Pancreas (tissue), 10 donors: ENCODE measurements at places on chromosomes 4 and X. TPM values are rescaled to one million over a fixed set of nuclear protein-coding genes. Genes with fewer than 3 reads are reported as not detected.

The PGM2 gene
- total RNA-seq: 9.5 TPM

The EXOC1 gene
- 21.7 TPM for total RNA-seq

The GRIA3 gene
- total RNA-seq: 0.28 TPM

The BCORL1 gene
- 6.1 TPM for total RNA-seq

The ASB5 gene
- not detected for total RNA-seq

The HSFX4 gene
- not detected for total RNA-seq

The POF1B gene
- total RNA-seq: 13.0 TPM

The CYP2U1 gene
- total RNA-seq: 1.1 TPM

The RBM47 gene
- 47.8 TPM for total RNA-seq

The RNF175 gene
- total RNA-seq: not detected

The ADH1C gene
- 17.2 TPM for total RNA-seq

DNA sequence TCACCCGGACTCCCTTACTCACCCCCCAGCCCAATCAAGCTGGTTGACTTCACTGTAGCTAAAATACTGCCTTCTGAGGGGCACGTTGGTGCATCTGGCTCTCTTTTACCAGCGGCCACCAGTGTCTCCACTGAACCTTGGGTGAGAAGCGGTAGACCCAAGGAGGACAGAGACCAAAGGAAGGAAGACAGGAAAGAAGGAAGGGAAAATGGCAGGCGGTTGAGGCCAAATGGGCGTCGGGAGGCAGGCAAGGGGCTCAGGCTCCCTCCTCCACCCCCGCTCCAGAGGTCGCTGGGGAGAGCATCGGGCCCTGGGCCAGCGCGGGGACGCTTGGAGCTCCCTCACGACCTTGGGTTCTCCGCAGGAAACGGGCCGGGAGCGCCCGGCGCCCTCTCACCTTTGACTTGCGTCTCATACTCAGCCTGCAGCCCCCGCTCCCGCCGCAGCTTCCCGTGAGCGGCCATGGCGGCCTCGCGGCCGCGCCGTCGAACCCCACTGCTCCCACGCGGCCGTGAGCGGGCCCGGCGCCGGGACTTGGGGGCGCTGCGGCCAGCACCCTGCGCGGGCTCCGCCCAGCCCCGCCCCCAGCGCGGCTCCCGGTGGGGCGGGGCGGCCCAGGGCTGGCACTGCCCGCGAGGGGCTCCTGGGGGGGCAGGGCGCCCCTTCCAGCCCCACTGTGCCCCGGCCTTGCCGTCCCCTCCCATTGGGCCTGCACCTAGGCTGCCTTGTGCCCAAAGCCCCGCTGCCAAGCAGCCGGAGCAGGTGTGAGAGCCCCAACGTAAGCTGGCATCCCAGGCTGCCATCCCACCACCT lies at the start of gene ARHGAP4:
TSS of gene ARHGAP4 (minus strand) at position 526 of the 813 bp plus-strand sequence. CDS start at position 464, 62 bp downstream.
- no peak within 1 kb of the TSS for H3K4me3 ChIP-seq
- DNase-seq: no peak
- peaks cover 9% of the 10 kb centered on the region for H3K4me1 ChIP-seq
- H3K36me3 ChIP-seq: no peaks in the 10 kb centered on the region
- H3K27ac ChIP-seq: peak within 1 kb of the TSS; percentile 1
- H3K27me3 ChIP-seq: no peaks in the 10 kb centered on the region

DNA sequence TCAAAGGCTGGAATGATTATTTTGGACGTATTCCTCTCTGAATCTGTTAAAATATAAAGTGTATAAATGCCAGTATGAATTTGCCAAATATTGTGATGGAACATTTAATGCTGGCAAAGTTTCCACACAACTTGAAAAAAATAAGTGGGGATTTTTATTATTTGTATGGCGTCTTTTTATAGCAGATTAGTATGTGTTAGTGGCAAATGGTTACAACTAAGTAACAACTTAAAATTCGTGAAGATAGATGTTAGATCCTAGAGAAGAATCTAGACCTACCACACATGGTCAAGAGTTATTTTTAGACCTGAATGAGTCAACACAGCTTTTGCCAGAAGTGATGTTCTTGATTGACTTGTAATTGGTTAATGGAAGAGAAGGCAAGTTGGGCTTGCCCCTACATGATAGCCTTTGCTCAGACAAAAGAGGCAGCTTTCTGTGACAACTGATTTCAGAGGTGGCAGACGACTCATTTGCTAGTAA lies 4.8 kb downstream of the CPE start:
- no peak for DNase-seq
- H3K36me3 ChIP-seq: no peaks in the 10 kb centered on the region
- H3K4me3 ChIP-seq: no peak overlapping the region
- no peak overlapping the region for H3K27ac ChIP-seq
- H3K4me1 ChIP-seq: no peaks in the 10 kb centered on the region

DNA sequence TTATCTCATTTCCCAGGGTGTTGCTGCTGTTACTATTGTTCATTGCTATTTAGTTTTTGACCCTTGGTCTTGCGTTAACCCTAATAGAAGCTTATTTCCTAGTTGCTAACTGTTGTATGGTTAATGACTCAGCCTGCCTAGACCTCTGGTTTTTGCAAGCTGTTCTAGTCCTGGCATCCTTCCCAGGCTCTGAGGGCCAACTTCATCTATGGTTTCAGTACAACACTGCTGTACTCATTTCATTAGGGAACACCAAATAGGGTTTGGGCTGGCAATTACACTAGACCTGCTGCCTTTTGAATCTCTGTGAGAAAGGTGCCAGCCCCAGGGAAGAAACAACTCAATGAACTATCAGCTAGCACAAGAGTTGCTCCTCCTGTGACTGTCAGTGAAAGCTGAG lies 59.6 kb downstream of the DCX start:
- H3K36me3 ChIP-seq: no peaks in the 10 kb centered on the region
- peak; percentile 20 for DNase-seq
- H3K27me3 ChIP-seq: no peaks in the 10 kb centered on the region
- no peaks in the 10 kb centered on the region for H3K4me1 ChIP-seq

- H3K27ac ChIP-seq: no peak overlapping the region
- no peak for DNase-seq
- H3K36me3 ChIP-seq: no peaks in the 10 kb centered on the region
Observed at GRCh38 chrX:57951666-57952319, 41.5 kb upstream of the ZXDA start.

GRCh38 chr4:122623637-122624166 lies 2.8 kb upstream of the IL21 start:
- H3K4me3 ChIP-seq: no peak overlapping the region
- no peak overlapping the region for H3K27ac ChIP-seq
- DNase-seq: no peak

GRCh38 chr4:177483271-177483670 lies 41.0 kb upstream of the AGA start:
- no peaks in the 10 kb centered on the region for H3K4me1 ChIP-seq
- no peak for DNase-seq
- H3K27me3 ChIP-seq: no peaks in the 10 kb centered on the region
- H3K4me3 ChIP-seq: no peak overlapping the region

- no peak overlapping the region for H3K4me3 ChIP-seq
- H3K27ac ChIP-seq: no peak overlapping the region
- no peak for DNase-seq
- no peaks in the 10 kb centered on the region for H3K4me1 ChIP-seq
- no peaks in the 10 kb centered on the region for H3K36me3 ChIP-seq
Observed at GRCh38 chrX:9897761-9898161, 69.4 kb upstream of the CLDN34 start.

- no peak overlapping the region for H3K4me3 ChIP-seq
- no peaks in the 10 kb centered on the region for H3K27me3 ChIP-seq
- H3K27ac ChIP-seq: no peak overlapping the region
- H3K36me3 ChIP-seq: no peaks in the 10 kb centered on the region
- DNase-seq: no peak
Observed at GRCh38 chr4:40310225-40310624, 24.9 kb upstream of the CHRNA9 start.

DNA sequence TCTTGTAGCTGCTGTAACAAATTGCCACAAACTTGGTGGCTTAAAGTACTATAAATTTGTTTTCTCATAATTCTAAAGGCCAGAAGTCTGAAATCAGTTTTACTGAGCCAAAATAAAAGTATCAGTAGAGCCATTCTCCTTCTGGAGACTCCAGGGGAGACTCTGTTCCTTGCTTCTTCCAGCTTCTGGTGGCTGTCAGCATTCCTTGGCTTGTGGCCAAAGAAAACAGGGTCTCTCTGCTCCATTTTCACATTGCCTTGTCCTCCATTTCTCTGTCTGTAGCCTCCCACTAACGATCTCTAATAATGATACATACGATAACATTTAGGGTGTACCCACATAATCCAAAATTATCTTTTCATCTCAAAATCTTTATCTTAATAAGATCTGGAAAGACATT lies 200.4 kb downstream of the MAB21L2 start:
- peaks cover 14% of the 10 kb centered on the region for H3K4me1 ChIP-seq
- no peak for DNase-seq
- no peaks in the 10 kb centered on the region for H3K36me3 ChIP-seq
- H3K27me3 ChIP-seq: no peaks in the 10 kb centered on the region
- no peak overlapping the region for H3K27ac ChIP-seq

- H3K36me3 ChIP-seq: no peaks in the 10 kb centered on the region
- peak overlapping the region; percentile 66 for H3K4me3 ChIP-seq
- no peaks in the 10 kb centered on the region for H3K27me3 ChIP-seq
- H3K4me1 ChIP-seq: peaks cover 7% of the 10 kb centered on the region
- peak overlapping the region; percentile 79 for H3K27ac ChIP-seq
Observed at GRCh38 chr4:41213625-41214135, 662 bp downstream of the APBB2 start.

DNA sequence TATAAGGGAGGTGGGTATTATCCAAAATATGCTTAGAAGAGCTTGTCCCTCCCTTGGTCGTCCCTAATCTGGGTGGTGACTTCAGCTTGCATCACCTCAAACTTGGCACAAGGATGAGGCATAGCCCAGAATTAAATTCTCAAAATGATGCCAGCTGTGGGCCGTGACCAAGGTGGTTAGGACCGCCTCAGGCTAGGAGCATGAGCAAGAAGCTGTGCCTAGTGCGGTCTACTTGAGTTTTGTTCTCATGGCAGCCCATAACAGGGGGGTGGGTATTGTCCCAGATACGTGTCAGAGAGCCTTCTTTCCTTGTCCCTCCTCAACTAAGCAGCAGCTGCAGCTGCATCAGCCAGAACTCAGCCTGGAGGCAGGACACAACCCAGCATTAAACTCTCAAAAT lies 2620.0 kb downstream of the PCDH7 start:
- H3K4me1 ChIP-seq: no peaks in the 10 kb centered on the region
- H3K27me3 ChIP-seq: no peaks in the 10 kb centered on the region
- no peak overlapping the region for H3K4me3 ChIP-seq
- H3K27ac ChIP-seq: no peak overlapping the region

- H3K27ac ChIP-seq: no peak overlapping the region
- no peaks in the 10 kb centered on the region for H3K27me3 ChIP-seq
- DNase-seq: no peak
- no peak overlapping the region for H3K4me3 ChIP-seq
- no peaks in the 10 kb centered on the region for H3K36me3 ChIP-seq
Observed at GRCh38 chr4:26958925-26959653, 98.4 kb downstream of the STIM2 start.

DNA sequence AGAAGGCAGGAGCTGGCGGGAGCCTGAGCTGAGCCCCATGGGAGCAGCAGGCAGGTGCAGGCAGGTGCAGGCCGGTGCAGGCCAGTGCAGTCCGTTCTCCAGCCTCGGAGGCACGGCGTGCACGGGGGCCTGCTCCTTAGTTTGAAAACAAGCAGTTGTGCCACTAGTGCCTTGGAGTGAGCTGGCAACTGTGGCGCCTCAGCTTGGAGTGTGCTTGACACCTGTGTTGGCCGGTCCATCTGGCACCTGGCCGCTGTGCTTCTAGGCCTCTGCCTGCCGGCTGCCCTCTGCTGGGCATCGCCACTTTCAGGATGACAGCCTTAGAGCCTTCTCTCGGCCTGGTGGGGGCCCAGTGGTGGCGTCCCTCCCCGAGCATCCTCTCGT lies 47.9 kb downstream of the RGS12 start:
- peak; percentile 89 for DNase-seq
- H3K4me1 ChIP-seq: no peaks in the 10 kb centered on the region
- no peaks in the 10 kb centered on the region for H3K36me3 ChIP-seq

- DNase-seq: no peak
- H3K4me3 ChIP-seq: no peak overlapping the region
Observed at GRCh38 chr4:96012687-96013086, 172.8 kb downstream of the PDHA2 start.

- no peaks in the 10 kb centered on the region for H3K36me3 ChIP-seq
- no peaks in the 10 kb centered on the region for H3K27me3 ChIP-seq
- H3K4me3 ChIP-seq: no peak overlapping the region
- H3K27ac ChIP-seq: no peak overlapping the region
- H3K4me1 ChIP-seq: no peaks in the 10 kb centered on the region
Observed at GRCh38 chrX:119687661-119688413, 5.1 kb downstream of the SEPTIN6 start.

DNA sequence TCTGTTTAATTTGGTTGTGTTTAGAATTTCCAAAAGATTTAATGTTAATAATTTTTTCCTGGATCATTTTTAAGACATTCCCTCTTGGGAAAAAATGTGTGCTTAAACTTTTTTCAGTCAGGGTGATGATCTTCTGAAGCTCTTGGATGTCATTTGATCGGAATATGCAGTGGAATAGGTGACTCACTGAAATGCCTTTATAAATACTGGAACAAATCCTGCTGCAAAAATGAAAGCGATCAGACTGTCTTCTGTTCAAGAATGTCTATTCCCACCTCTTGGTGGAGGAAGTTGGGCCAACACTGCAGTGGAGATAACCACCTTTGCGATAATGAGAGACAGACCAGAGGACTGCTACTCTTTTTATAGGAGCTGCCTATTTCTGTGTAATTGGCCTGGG lies 46.7 kb downstream of the LARP1B start:
- H3K4me1 ChIP-seq: no peaks in the 10 kb centered on the region
- H3K27ac ChIP-seq: no peak overlapping the region
- no peak for DNase-seq

DNA sequence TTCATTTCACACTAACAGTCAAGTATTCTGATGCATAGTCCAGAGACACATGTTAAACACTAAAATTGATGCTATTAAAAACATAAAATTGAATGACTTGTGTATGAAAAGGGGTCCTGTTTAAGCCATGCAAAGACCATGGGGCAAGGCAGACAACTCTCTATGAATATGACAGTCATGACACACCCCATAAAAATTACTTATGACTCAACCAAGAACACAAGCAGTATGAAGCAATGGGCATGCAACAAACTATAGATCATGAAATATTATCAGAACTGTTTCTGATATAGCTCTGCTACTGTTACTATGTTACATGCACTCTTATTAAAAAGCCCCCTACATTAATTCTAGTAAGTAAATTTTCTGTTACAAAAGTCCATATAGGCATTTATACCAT lies 57.5 kb upstream of the ZCCHC13 start:
- no peaks in the 10 kb centered on the region for H3K4me1 ChIP-seq
- no peak for DNase-seq
- H3K4me3 ChIP-seq: no peak overlapping the region
- H3K36me3 ChIP-seq: no peaks in the 10 kb centered on the region
- no peaks in the 10 kb centered on the region for H3K27me3 ChIP-seq

DNA sequence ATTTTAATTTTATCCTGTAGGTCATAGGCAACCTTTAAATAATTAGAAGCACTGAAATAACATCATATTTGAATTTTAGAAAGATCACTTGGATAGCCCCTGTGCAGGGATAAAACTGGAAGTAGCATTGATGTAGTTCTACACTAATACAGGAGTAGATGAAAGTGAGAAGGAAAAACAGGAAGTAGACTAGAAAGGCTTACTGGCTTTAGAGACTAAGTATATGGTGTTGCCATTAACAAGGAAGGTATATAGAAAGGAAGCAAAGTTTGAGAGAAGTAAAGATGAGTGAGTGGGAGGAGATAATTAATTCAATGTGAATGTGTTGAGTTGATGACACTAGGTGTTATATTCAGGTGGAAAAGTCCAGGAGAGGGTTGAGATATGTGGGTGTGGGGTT lies 73.1 kb upstream of the EPGN start:
- H3K27ac ChIP-seq: no peak overlapping the region
- H3K36me3 ChIP-seq: no peaks in the 10 kb centered on the region
- no peaks in the 10 kb centered on the region for H3K4me1 ChIP-seq

GRCh38 chrX:130402208-130402684 lies 459 bp downstream of the RBMX2 start:
- no peak overlapping the region for H3K27ac ChIP-seq
- no peaks in the 10 kb centered on the region for H3K36me3 ChIP-seq
